ENCODE measurements at places on chromosomes 12 and 14. TPM values are rescaled to one million over a fixed set of nuclear protein-coding genes. Genes with fewer than 3 reads are reported as not detected.

CPSF2 gene
- total RNA-seq = 97.7 TPM

DNA sequence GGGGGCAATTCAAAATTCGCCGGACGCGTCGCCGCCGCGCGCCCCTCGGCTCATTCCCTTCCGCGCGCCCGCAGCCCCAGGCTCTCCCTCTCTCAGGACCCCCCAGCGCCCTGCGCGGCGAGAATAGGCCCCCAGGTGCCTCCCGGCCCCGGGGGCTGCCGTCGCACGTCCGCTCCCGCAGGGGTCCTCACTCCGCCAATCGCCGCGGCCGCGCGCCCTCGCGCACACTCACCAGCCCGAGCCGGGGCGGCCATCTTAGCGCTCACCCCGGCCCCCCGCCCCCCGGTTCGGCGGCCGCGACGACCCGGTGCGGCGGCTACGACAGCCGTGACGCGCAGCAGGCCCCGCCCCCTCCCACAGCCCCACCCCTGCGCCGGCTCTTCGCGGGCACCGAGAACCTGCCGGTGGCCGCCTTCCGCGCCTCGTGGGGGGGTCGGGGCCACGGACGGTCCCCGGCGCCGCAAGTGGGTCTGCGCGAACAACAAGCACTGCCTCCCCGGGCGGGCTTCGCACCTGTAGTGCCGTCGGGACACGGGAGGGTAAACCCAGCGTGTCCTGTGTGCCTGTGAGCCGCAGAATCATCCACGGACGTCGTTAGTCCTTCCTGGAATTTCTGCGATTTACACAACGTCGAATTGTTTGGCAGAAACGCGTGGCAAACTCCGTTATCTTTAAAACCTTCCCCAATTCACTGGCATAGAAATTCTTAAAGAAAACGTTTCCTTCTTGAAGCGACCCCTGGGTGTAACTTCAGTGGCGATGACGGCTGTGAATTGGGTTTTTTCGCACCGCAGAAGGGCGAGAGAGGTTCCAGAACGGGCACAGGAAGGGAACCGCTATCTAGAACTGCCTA lies 2.5 kb downstream of the USP44 start:
- no peak for DNase-seq

GRCh38 chr12:117903110-117903840 lies 65.5 kb downstream of the KSR2 start:
- DNase-seq = no peak

GRCh38 chr12:30603129-30603528 lies 92.5 kb downstream of the IPO8 start:
- DNase-seq = no peak

KERA gene
- not detected for total RNA-seq

OVCH1 gene
- total RNA-seq = not detected

SYCP3 gene
- not detected for total RNA-seq

GRCh38 chr12:48118284-48118871 lies 786 bp upstream of the PFKM start:
- no peak for DNase-seq

AQP6 gene
- not detected for total RNA-seq

PTGDR gene
- total RNA-seq = not detected

SUSD6 gene
- total RNA-seq = 2.7 TPM

CLMN gene
- 3.7 TPM for total RNA-seq

IFNG-AS1 gene
- not detected for total RNA-seq

FGF23 gene
- total RNA-seq = not detected

All from H4 (cell line).